GF-D8 (cell line): ENCODE measurements at places on chromosomes 5 and 9.

DNA sequence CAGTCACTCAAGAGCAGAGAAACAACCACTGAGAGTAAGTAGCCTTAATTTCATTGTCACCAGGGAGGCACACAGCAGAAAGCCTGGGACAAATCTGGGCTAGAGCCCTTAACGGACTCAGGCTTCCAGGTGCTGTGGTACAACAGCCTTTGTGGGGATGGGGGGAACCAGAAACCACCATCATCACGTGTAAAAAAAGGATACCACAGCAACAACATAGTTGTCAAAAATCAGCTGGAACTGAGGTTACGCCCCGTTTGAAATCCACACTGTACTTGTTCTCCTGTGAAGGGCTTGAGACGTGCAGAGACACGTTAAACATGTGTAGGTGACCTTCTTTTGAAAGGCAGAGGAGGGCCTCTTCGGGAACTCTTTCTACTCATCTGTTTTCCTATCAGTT lies 16.6 kb upstream of the PLPP1 start:
- no peak for DNase-seq

DNA sequence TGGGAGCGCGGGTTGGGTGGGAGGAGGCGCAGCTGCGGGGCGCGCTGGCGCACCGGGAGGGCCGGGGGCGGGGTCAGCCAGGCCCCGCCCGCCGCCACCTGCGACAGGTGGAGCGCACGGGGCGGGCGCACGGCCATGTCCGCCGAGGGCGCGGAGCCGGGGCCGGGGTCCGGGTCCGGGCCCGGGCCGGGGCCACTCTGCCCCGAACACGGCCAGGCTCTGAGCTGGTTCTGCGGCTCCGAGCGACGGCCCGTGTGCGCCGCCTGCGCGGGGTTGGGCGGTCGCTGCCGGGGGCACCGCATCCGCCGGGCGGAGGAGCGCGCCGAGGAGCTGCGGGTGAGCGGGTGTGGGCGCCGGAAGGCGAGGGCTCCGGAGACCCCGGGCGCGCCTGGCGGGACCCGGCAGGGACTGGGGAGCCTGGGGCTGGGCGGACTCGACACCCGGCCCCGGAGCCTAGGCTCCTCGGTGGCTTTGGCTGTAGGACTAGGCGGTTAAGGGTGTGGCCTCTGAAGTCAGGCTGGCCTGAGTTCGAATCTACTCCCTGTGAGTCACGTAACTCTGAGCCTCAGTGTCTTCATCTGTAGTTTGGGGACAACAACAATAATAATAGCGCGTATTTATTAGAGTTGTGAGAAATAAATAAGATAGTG lies at the start of gene BSPRY:
Gene BSPRY (plus strand): TSS at position 97 of the 650 bp plus-strand sequence. CDS start 39 bp downstream, at position 136.
- no peak for DNase-seq

DNA sequence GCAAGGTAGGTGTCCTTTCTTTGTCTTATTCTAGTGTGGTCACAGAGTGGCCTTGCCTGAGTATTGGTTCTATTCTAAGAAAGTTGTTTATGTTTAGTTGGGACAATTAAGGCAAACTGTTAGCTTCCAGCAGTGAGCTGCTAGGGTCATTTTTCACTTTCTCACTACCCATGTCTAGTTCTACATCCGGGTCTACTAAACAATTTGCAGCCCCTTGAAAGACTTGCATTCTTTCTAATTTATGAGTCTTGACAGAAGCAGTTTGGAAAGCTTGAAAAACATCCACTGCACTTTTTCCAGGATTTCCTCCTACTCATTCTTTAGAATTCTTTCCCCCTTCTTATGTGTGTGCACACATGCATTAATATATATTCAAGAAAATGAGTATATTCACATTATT lies 892.2 kb upstream of the ACO1 start:
- DNase-seq = no peak

GRCh38 chr5:92519811-92520632 lies 1061.0 kb downstream of the NR2F1-AS1 start:
- DNase-seq = no peak

GRCh38 chr5:107557051-107557658 lies 113.6 kb downstream of the EFNA5 start:
- DNase-seq = no peak

DNA sequence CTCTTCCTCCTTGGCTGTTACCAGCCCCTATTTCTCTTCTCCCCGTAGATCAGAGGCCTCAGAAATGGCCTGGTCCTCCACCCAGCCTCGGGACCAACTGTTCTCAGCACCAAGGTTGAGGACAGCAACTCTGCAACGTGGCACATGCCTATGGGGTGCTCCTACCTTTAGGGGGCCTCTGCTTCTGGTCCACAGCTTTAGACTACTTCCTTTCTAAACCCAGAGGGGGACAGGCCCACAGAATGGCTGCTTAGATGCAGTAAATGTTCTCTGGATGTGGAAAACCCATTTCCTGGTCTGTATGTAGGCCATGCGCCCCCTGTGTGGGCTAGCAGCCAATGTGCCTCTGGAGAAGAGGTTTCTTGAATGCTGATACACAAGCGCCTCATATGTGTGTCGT lies 68.4 kb downstream of the NRG2 start:
- no peak for DNase-seq

- no peak for DNase-seq
Measured at GRCh38 chr5:178673801-178674295, 47.0 kb upstream of the CLK4 start.

DNA sequence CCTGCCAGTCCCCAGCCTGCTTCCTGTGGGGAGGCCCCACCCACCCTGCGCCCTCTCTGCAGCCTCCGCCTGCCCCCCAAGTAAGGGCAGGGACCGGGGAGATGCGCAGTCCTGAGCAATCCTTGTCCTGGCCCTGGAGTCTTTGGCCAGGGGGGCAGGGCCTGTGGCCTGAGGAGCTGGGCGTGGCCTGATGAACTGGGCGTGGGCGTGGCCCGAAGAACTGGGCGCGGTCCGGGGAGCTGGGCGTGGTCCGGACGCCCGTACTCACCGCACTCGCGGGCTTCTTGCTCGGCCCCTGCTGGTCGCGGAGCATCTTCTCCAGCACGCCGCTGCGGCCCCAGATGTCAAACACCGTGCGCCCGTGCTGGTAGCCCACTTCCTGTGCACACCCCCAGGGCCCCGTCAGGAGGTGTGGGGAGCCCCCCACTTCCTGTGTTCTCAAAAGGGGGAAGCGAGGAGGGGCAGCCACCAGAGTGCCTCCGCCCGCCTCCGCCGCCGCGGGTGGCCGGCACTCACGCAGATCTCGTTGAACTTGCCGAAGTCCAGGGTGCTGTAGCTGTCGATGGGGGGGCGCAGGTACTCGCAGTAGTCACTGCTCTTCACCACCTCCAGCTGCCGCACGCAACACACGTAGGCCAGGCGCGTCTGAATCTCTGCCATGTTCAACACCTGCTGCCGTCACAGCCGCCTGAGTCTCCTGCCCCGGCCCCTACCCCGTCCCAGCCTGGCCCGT lies 2.7 kb upstream of the NSMF start:
- no peak for DNase-seq

GRCh38 chr5:109479260-109479860 lies 69.6 kb upstream of the PJA2 start:
- DNase-seq = no peak

DNA sequence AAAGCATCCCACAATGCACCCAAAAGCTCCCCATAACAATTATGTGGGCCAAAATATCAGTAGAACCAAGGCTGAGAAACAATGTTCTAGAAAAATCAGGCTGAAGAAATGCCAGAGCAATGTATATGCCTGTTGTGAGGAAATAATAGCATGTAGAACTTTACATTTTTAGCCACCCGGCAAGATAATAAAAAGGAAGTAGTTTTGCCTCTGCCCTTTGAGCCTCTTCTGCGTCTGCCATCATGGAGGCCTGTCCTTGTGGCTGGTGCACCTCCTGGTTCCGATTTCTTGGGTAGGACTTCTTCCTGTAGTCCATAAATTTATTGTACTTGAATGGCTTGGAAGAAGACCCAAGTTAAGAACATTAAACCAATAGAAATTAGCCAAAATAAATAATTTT lies 38.9 kb upstream of the TNFAIP8 start:
- DNase-seq = no peak

DNA sequence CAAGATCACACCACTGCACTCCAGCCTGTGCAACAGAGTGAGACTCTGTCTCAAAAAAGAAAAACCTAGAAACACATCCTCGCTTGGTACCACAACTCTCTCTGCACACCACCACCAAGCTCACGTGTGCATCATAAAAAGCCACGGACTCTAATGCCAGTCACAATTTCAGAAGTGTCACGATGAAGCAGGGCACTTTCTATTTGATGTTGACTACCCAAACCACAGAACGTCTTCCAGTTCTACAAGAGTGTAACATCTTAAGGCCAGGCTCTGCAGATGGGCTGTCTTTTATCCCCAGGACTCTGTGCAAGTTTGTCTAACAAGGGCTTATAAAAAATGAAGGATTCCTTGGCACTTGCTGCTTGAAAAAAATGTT lies 22.9 kb downstream of the GFPT2 start:
- DNase-seq = no peak

- no peak for DNase-seq
Measured at GRCh38 chr9:129080298-129080600, 662 bp upstream of the DOLPP1 start.

DNA sequence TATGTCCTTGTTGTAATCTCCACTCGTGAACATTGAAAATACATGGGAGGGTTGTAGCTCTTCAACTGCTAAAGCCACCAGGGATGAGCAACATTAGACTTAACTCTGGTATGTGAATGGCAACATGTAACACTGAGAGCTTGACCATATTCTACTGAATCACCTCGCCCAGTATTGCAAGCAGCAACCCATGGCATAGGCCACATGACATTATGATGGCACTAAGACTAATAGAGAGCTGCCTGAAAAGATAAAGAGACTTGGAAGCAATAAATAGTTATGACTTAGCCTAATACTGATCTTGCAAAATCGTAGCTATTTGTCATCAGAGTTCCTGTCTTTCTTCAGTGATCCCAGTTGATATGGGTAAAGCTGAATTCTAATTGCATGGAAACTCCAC lies 108.4 kb upstream of the NREP start:
- no peak for DNase-seq

DNA sequence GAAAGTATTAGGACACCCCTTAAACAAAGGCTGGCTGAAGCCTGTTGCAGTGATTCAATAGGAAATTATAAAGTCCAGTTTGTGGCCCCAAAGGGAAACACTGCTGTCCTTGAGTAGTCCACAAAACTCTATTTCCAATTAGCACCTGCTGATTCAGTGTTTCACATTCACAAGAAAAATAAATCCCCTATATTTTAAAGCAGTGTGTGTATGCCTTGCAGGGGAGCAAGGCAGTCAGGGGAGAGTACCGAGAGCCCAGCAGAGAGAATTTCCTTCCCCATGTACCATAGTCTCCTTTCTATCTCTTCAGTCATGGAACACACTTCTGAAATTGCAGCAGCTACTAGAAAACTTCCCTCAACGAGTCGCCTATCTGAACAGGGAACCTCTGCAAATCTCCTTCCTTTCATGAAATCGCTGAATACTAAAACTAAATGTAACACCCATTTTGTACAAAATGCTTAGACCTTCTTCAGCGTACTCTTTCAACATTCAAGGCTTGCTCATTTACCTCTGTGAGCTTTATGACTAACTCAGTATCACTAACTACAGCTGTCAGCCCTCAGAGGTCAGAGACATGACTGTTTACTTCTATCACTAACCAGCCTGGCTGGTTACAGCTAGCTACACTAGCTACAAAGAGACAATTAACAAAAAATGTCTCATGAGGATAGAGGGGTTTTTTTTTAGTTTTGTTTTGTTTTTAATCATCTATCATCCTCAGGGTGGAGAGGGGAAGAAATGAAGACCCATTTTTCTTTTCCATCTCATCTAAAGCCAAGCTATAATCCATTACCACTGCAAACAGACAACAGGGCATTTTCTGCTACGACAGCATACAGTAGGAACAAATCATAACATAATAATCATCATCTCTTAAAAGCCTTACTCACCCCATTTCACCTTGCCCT lies 188.7 kb downstream of the EBF1 start:
- no peak for DNase-seq

- DNase-seq = no peak
Measured at GRCh38 chr9:135301271-135302263, 178.0 kb upstream of the PPP1R26 start.

- no peak for DNase-seq
Measured at GRCh38 chr5:116421080-116421629, 153.5 kb downstream of the SEMA6A start.

DNA sequence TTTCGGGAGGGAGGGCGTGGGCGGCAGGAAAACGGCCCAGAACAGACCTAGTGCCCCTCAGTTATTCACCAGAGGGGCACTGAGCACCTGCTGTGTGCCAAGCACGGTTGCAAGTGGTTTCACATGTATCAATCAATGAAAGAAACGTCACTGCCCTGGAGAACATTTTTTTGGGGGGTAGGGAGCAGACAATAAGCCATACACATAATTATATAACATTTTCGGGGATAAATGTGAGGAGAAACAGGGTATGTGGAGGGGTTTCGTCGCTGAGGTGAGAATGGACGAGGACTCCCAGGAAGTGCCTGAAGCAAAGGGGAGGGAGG lies 444 bp upstream of the ZNF354A start:
- no peak for DNase-seq
